ENCODE measurements at places on chromosomes 5 and 9.
A peak's percentile ranks its signal among the peaks of the same experiment; 100 is the strongest.

- DNase-seq = no peak
Observed at GRCh38 chr9:137694236-137694959, 75.6 kb downstream of the EHMT1 start.

- no peak for DNase-seq
Observed at GRCh38 chr9:120919843-120920805, 6.5 kb downstream of the TRAF1 start.

DNA sequence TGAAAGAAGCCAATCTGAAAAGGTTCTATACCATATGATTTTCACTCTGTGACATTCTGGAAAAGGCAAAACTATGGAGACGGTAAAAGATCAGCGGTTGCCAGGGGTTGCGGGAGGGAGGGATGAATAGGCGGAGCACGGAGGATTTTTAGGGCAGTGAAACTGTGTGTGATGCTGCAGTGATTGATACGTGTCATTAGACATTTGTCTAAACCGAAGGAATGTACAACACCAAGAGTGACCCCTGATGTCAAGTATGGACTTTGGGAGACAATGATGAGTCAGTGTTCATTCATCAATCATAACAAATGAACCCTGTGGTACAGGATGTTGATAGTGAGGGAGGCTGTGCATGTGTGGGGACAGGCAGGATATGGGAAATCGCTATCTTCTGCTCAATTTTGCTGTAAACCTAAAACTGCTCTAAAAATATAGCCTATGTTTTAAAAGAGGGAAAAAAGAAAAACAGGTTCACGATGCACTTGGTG is 34.4 kb downstream of the ERGIC1 start:
- peak; percentile 89 for DNase-seq

- DNase-seq = no peak
Observed at GRCh38 chr9:113632776-113633590, 169.5 kb downstream of the RGS3 start.

GRCh38 chr5:122705851-122706250 is 69.0 kb upstream of the SNX2 start:
- no peak for DNase-seq

DNA sequence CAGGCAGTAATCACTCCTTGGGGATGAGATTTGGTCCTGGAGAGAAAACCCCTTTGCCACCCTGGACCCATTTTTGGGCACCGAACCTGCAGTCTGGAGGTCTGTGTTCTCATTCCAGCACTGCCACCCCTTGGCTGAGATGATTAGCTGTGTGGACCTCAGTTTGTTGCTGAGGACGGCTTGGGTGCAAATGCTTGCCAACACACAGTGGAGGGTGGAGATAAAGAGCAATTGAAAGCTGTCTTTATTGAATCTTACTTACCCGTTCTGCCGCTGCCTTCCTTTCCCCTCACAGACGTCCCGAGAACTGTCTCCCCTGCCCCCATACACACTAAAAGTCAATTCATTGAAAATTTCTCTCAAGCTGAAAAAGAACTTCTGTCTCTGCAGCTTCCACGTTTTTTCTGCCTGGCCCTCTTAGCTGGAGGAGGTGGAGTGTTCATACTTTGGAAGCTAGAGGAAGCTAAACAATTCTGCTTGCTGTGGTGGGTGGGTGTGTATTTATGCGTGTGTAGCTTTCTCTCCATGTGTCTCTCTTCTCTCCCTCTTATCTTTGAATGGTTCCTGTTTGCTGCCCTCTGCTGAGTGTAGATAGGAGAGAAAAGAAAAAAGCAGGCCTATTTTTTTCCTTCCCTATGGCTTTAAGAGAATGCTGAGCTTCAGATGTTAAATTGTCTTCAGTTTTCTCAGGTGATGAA is 6.6 kb downstream of the GALNT10 start:
- no peak for DNase-seq

- DNase-seq = peak; percentile 70
Observed at GRCh38 chr5:96661855-96662724, at the start of gene CAST. Gene CAST, plus strand, starts transcription at chr5:96662376. Its CDS starts 47 bp downstream, at chr5:96662423.

- no peak for DNase-seq
Observed at GRCh38 chr9:8869812-8870211, 1070.2 kb upstream of the DMAC1 start.

DNA sequence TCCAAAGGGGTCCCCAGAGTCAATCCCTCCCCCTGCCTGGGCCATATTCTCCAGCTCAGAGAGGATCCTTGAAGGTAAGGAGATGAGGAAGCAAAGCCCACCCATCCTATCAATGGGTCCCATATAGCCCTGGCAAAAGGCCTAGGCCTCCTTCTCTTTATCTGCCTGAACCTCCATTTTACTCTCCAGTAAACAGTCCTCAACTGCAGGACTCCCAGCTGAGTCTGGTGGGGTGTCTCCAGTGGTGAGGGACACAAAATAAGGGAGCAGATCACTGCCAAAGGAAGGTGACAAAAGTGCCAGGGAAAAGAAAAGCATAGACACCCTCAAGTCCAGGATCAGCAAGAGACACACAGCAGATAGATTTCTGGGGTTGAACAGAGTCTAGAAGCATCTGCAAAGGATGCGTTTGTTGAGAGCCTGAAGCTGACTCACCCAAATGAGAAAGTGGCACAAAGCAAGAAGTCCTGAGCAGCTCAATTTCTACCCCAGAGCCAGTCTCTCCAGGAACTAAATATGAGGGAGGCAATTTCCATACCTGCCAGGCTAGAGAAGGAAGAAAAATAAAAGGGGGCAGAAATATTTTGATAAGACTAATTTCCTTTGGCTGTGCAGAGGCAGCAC is 2.7 kb upstream of the EBF1 start:
- no peak for DNase-seq

DNA sequence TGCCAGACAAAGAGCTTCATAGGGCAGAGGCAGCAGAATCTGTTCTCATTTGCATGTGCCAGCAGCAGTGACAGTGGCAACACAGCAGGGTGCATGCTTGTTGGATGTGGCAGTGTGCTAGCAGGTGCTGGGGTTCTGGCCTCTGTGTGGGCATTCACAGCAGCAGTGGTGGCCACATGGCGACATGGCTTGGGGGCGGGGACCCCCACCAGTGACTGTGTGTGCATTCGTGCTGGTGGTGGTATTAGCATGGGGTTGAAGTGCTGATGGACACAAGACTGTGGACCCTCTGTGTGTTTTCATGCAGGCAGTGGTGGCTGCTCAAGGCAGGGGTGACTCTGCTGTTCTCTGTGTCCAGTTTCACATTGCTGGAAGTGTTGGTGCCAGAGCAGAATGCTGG is 183.2 kb upstream of the PDE4D start:
- DNase-seq = no peak

DNA sequence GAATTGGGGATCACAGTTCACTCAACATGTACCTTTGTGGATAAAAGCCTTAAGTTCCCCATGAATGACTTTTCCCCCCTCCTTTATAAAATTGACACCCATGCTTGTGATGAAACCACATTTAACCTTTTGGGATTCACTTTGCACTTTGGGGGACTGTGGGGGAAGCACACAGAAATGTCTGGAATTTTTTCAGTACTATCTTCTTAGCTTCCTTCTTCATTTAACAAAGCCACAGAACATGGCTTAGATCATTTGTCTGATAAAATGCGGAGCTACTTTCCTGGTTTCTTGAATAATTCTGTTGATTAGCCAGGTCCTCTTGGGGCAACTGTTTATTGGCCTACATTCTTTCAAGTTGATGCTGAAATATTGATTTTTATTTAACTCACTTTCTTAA is 29.9 kb downstream of the TNFSF15 start:
- DNase-seq = no peak

GRCh38 chr9:134589748-134590147 is 51.9 kb upstream of the COL5A1 start:
- DNase-seq = no peak

DNA sequence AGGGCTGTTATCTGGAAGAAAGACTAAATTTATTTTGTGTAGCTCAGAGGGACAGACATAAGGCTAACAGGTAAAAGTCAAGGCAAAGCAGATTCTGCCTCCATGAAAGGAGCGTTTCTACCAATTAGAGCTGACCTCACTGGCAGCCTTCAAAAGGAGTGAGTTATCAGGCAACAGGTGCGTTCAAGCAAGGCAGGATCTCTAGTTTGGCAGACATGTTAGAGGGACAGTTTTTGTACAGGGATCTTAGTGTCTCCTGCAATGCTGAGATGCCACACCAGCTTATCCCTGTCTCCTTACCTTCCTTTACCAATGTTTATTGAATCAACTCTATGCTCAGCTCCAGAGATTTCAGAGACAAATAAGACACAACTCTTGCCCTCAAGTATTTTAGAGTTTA is 73.8 kb downstream of the NRG2 start:
- no peak for DNase-seq

DNA sequence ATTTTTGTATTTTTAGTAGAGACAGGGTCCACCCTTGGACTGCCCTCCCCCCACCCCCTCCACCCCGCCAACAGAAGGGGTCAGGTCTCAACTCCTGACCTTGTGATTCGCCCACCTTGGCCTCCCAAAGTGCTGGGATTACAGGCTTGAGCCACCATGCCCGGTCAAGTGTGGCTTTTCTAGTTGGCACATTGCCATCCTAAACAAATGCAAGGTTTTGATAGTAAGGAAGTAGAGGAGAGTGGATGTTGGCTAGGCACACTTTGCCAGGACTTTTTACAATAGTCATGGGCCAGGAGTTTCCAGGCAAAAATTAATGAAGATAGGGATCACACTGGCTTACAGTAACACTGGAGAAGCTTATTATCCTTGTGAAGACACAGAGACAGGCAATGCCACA is 62.4 kb downstream of the GALNT12 start:
- no peak for DNase-seq

DNA sequence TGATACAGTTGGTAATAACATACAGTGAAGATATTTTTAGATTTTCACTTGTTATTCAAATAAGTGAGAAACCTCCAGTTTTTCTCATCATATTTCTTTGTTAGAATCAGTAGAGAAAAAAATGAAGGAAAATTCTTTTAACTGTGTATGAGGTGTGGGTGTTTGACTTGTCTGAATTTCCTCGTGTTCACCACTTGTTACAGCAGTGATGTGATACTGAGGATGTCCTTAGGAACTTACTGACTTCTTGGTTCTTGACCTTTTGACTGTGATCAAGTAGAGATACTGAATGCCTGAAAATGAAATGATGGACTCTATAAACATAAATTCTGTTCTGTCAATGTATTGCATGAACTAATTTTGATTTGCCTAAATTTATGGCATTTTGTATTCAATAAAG is 10.7 kb downstream of the PBX3 start:
- DNase-seq = no peak

- no peak for DNase-seq
Observed at GRCh38 chr5:35360671-35361070, 130.4 kb upstream of the PRLR start.

- peak; percentile 28 for DNase-seq
Observed at GRCh38 chr5:157253547-157253946, 12.4 kb upstream of the CYFIP2 start.

DNA sequence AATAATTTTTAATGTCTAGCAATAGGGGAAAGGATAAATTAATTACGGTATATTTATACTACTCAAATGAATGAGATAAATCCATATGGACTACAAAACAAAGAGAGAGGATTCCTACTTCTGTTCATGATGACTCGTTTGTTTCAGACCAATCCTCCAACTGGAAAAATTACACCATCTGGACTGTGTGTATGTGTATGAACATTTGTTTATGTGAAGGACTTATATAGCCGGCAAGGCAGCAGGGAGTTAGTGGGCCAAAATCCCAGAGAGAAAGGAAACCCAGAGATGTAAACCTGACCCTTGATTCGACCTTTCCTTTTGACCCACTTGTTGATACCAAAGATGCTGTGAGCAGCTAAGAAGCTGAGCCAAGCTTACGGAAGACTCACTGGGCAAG is 20.1 kb downstream of the PDE6A start:
- DNase-seq = no peak

DNA sequence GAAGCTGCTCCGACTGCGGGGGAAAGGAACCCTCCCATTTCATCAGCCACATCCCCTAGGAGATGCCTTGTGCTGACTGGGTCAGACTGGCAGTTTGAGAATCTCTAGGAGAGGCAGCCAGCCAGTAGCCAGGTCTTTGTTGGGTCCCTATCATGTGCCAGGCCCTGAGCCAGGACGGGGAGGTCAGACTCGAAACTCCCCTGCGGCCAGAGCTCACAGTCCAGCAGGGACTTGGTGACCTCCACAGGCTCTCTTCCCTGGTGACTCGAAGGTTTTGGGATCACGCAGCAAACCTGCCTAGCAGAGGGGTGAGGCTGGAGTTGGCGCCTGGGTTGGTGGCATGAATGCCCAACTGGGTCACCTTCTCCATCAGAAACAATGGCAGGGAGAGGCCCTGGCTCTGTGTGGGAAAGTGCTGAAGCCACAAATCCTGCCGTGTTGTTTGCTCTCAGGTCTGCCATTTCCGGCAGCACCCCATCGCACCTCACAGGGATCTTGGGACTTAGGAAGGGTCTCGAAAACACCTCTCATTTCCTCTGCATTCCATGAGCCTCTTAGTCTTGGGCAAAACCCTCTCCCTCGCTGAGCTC is 14.4 kb upstream of the ORM1 start:
- DNase-seq = no peak

- no peak for DNase-seq
Observed at GRCh38 chr5:109739741-109740728, 50.3 kb downstream of the MAN2A1 start.

GRCh38 chr5:137332296-137332695 is 166.8 kb downstream of the SPOCK1 start:
- DNase-seq = no peak

DNA sequence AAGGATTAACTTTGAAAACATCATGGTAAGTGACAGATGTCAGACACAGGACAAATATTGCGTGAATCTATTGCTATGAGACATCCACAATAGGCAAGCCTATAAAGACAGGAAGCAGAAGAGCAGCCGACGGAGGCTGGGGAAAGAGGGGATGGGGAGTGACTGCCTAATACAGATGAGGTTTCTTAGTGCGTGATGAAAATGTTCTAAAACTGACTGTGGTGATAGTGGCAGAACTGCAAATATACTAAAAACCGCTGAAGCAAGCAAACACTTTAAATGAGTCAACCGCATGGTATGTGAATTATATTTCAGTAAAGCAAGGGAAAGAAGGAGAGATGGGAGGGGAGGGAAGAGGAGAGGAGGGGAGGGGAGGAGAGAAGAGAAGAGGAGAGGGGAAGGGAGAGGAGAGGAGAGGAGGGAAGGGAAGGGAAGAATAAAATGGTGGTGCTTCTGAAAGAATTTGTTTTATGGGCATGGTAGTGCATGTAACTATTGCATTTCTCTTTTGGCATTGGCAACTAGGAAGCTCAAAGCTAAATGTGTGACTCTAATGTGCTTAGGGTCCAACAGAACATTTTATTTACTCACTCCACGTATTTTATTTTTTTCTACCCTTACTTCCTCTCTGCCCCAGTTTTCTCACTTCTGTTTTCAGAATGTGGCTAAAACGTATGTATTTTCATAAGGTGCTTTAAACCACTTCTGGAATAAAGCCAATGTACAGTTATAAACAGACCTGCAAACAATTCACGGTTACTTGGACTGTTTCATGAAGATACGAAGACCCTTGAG is 21.3 kb downstream of the AKNA start:
- no peak for DNase-seq
